ENCODE measurements at places on chromosomes 6 and 20. TPM values are rescaled to one million over a fixed set of nuclear protein-coding genes. Genes with fewer than 3 reads are reported as not detected.

The FAM209B gene
- total RNA-seq: not detected

The KAT14 gene
- 13.4 TPM for total RNA-seq

The ZBP1 gene
- total RNA-seq: not detected

The CLIC1 gene
- total RNA-seq: 123 TPM

The PRSS35 gene
- 9.4 TPM for total RNA-seq

The RAB44 gene
- not detected for total RNA-seq

The DLL1 gene
- 23.9 TPM for total RNA-seq

The KHDC1L gene
- total RNA-seq: not detected

The SPTLC3 gene
- total RNA-seq: 4.7 TPM

The PPIL4 gene
- 20.6 TPM for total RNA-seq

The SLC16A10 gene
- total RNA-seq: 5.8 TPM

The GSTA1 gene
- not detected for total RNA-seq

The FABP7 gene
- 1.1 TPM for total RNA-seq

The DEF6 gene
- 3.6 TPM for total RNA-seq

The TAAR5 gene
- total RNA-seq: not detected

The ATP9A gene
- total RNA-seq: 20.3 TPM

The LY6G6C gene
- not detected for total RNA-seq

The RNF144B gene
- total RNA-seq: 11.9 TPM

DNA sequence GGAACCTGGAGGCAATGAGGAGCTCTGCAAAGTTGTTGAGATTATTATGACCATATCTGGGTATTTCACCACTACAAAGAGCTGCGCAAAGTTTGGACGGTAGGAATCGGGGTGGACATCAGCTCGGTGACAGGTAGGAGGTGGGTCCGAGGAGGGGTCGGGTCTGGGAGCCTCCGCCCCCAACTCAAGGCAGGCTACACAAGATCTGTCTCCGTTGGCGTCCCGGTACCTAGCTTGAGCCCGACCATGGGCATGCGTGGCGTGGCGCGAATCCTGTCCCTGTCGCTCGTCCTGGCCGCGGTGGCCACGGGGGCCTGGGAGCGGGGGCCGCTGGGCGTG lies 40.2 kb upstream of the ZNFX1 start:
- no peak for DNase-seq

GRCh38 chr6:137968455-137968804 lies 101.4 kb downstream of the TNFAIP3 start:
- DNase-seq: no peak

- DNase-seq: no peak
Measured at GRCh38 chr20:2914160-2914559, 40.9 kb downstream of the PTPRA start.

GRCh38 chr6:148328876-148329555 lies 13.6 kb upstream of the SASH1 start:
- no peak for DNase-seq

GRCh38 chr6:161828355-161828754 lies 554.5 kb upstream of the AGPAT4 start:
- DNase-seq: no peak

GRCh38 chr20:6485351-6485750 lies 282.1 kb upstream of the BMP2 start:
- DNase-seq: no peak

GRCh38 chr20:52859156-52859876 lies 112.8 kb upstream of the TSHZ2 start:
- DNase-seq: peak; percentile 51

GRCh38 chr6:110430236-110430635 lies 14.9 kb upstream of the DDO start:
- no peak for DNase-seq

GRCh38 chr6:15987569-15987968 lies 141.3 kb upstream of the MYLIP start:
- no peak for DNase-seq

DNA sequence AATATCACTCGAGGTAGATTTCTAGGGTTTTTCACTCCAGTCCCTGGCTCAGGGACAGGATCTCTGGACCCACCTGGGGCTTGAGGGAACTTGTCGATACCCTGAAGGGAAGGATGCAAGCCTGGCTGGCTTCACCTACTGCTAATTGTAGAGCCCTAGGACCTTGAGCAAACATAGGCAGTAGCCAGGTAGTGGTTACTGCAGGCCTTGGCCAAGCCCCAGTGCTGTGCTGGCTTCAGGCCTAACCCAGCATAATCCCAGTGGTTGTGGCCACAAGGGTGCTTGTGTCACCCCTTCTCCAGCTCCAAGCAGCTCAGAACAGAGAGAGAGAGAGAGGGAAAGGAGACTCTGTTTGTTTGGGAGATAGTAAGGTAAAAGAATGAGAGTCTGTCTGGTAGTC lies 5.8 kb upstream of the MCM9 start:
- DNase-seq: no peak

- DNase-seq: peak; percentile 84
Measured at GRCh38 chr20:57432862-57433491, 41.8 kb downstream of the RBM38 start.

DNA sequence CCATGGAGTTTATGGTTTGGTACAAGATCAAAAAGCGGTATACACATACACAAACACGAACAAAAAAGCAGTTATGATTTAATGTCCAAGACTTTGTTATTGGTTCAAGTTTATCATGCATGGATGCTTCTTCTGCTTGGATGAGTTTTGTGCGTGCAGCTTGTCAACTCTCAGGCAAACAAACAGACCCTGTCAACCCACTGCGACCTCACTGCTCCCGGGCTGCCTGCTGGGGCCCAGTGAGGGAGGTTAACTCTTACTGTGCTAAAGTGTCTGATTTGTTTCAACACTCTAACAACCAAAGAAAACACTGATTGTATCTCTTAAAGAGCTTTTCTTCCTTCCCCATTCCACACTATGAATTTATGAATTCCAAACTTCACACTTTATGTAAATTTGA lies 26.8 kb upstream of the DDR1 start:
- no peak for DNase-seq

GRCh38 chr6:31900917-31901414 lies 920 bp downstream of the ZBTB12 start:
- DNase-seq: peak; percentile 65

DNA sequence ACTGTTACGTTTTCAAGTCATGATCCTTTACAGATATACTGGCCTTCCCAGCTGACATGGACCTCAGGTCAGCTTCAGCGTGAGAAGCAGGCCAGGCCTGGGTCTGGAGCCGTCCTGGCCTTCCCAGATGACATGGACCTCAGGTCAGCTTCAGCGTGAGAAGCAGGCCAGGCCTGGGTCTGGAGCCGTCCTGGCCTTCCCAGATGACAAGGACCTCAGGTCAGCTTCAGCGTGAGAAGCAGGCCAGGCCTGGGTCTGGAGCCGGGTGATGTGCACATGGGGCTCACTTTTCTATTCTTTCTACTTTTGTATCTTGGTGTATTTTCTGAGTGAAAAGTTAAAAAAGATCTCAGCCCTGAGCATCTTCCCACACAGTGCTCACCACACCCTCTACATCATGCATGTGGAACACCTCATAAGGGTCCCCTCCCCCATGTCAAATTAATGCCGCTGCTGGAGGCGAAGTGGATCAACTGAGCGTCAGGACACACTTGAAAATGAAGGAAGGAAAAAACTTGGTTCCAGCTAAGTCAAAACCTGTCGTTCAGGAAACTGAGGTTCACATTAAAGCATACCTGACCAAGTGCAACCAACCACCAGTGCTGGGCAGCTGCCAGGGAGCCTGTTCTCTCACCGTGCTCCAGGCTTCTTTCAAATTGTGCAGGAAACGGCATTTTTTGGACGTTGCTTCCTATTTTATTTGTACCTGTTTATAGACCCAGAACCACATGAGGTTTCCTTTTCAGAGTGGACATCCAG lies 32.2 kb downstream of the KIF25 start:
- no peak for DNase-seq

DNA sequence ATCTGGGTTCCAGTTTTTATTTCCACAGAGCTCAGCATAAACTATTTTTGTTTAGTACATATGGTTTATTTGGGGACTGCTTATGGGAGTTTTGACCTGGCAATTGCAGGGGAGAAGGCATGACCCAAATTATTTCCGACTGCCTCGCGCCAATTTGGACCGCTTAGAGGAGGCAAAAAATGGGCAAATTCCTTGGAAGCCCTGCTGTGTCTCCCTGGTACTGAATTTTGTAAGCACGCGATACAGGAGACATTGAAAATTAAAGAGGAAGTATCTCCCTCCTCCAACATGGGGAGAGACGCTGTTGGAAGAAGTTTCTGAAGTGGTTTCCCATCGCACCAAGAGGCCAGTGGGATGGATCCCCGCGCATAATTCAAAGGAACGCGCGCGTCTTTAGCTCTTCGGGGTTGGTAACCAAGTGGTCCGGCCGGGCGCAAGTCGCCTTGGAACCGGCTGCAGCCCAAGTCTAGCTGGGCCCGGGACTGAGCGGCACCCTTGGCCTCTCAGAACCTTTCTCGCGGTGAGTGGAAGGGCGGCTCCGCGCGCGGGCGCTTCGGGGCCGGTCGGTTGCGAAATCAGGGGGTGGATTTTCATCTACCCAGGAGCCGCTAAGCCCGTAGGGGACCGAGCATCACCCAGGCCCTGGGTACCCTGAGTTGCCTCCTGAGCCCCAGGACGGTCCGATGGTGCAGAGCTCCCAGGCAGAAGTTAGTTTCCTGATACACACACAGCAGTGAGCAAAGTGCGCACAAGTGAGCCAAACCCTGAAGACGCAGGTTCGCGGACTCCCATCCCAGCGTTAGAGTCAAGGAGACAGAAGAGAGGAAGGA lies 6.2 kb downstream of the NKX2-2 start:
- DNase-seq: no peak

GRCh38 chr20:58478141-58478805 lies 36.9 kb downstream of the APCDD1L start:
- no peak for DNase-seq

- no peak for DNase-seq
Measured at GRCh38 chr20:23161244-23161891, 75.2 kb upstream of the CD93 start.

- DNase-seq: no peak
Measured at GRCh38 chr6:107152638-107153430, 37.5 kb upstream of the BEND3 start.

DNA sequence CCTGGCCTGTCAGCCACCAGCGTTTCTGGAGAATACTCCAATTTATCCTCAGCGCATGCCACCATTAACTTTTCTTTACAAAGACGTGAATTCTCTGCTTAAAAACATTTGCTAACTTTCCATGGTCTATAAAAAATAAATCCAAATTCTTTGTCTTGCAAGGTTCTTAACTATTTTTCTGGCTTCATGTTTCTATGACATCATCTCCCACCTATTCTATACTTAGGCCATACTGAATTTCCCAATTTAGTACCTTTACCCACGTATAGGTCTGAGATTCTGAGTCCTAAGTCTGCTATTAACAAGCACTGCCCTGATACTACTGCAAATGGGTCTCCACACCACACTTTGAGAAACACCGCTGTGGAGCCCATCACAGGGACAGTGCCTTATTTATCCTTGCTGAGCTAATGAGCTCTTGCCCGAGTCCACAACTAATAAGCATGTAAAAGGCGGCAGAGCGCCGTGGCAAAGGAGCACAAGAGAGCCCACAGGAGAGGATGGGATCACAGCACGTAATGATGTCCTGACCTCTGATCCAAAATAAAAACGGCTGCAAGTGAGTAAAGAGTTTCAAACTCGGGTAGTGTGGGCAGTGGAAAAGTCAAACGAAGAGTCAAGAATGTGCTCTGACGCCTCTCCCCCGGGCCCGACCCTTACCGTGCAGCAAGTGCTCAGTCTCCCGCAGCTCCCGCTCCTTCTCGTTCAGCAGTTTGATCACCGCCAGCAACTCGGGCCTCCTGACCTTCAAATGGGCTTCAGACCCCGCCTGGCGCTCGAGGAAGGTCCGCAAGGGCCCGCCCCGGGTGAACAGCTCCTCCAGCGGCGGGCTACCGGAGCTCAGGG lies 519 bp downstream of the MTRF1L start:
- DNase-seq: no peak

DNA sequence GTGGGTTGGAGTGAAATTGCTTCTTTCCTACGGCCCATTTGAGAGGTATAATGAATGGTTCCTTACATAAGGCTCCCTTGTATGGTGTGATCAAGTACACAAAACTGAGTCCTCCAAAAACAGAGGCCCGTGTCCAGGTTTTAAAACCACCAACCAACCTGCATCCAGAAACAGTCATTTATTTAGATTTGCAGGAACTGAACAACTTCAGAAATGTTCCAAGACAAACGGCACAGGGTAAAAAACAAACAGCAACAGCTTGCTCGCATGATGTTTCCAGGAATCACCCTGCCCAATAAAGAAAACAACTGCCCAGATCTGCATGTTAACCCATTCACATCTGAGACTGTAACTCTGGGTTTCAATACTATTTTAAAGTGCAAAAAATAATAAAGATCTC lies 40.2 kb upstream of the TRAM2 start:
- DNase-seq: no peak

DNA sequence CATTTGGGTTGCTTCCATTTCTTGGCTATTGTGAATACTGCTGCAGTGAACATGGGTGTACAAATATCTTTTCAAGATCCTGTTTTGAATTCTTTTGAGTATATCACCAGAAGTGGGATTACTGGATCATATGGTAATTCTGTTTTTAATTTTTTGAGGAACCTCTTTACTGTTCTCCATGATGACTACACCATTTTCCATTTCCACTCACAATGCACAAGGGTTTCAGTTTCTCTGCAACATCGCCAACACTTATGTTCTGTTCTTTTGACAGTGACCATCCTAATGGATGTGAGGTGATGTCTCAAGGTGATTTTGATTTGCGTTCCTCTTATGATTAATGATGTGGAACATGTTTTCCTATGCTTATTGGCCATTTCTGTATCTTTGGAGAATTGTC lies 214.4 kb upstream of the ZFP64 start:
- no peak for DNase-seq

GRCh38 chr6:70107852-70108629 lies 194.8 kb downstream of the COL9A1 start:
- DNase-seq: no peak

GRCh38 chr6:46900266-46900665 lies 21.5 kb downstream of the ADGRF5 start:
- no peak for DNase-seq

DNA sequence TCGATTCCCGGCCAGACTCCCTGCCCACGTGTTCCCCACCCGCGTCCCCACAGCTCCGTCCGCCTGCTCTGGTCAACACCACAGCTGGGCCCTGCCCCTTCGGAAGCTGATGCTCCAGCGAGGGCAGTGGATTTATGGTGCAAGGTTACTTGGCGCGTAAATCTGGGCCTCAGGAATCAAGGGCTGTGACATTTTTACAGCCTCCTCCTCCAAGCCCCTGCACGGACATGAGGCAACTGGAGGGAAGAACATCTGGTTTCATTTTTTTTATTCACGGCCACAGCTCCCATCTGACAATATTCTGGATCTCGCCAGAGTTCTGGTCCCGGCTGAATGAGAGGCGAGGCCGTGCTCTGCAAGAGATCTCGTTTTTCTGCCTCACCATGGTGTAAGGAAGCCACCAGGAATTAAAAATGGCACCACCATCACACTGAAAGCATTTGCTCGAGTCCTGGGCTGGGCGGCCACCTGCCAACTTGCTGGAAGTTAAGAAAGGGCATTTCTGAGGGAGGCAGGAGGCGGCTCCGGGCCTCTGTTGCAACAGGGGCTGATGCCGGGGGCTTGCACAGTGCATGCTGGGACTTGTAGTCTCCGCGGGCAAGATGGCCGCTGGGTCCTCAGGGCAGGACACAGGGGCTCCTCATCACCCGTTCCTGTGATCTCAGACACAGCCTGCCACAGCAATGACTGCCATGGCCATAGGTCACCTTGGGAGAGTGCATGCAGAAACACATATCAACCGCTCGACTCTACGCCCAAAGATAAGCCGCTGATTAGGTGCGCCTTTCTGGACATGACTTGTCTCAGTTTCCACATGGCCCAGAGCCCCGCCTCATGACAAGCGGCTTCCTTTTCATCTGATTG lies 148.5 kb downstream of the LY86 start:
- peak; percentile 94 for DNase-seq

Data from right cardiac atrium (tissue), 5 donors.